ENCODE measurements at places on chromosomes 1 and 21. TPM values are rescaled to one million over a fixed set of nuclear protein-coding genes. Genes with fewer than 3 reads are reported as not detected.
A peak's percentile ranks its signal among the peaks of the same experiment; 100 is the strongest.

The C1orf87 gene
- not detected for polyA plus RNA-seq

The BEND5 gene
- not detected for polyA plus RNA-seq

DNA sequence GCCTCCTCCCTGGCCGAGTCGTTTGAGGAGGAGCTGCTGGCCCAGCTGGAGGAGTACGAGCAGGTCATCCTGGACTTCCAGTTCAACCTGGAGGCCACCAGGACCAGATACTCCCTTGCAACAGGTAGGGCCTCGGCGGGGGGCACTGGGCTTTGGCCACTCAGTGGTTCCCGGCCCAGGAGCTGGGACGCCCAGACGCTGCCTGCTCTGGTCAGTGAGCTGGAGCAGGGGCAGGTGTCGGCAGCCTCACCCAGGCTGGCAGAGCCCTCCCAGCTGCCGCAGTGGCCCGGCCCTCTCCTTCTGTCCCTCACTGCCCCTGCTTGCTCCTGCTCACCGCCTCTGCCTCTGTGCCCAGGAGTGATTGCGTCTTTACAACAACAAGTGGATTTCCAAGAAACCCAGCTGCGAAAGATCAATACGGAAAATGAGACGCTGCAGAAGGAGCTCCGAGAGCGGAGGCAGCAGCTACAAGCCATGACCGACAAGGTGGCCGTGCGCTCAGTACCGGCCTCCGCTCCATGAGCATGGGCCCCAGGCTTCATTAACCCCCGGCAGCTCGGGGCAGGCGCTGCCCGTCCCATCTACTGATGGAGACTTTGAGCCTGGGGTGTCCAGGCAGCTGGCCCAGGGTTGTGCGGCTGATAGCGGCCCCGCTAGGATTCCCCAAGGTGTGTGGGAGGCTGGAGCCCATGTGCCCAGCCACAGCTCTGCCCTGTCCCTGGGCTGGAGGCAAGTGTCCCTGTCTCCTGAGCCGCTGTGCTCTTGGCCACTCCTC lies 9.0 kb upstream of the SMIM1 start:
- no peak for DNase-seq

DNA sequence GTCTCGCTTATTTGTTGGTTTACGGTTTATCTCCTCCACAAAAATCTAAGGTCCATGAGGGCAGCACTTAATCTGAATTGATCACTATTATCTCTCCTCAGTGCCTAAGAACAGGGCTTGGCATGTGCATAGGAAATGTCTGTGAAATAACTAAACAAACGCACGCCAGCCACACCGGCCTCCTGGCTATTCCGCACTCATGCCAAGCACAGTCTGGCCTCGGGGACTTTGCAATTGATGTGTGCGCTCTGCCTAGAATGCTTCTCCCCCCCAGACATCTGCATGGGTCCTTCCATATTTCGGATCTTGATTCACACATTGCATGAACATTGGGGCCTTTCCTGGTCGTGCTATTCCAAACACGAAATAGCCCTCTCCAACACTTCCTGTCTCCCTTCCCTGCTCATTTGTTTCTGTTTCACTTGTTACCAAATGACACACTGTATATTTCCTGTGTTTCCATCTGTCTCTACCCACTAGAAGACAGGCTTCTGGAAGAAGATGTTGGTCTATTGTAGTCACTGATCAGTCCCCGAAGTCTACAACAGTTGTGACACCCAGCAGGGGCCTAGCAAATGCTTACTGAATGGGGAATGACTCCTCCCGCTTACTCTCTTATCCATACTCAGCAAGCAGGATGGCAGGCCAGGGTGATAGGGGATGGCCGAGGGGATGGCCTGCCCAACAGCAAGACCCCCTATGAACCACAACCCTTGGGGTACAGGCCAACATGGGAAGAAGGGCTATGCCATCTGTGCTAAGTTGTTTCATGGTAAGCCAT lies 93.9 kb downstream of the GLIS1 start:
- no peak for DNase-seq

DNA sequence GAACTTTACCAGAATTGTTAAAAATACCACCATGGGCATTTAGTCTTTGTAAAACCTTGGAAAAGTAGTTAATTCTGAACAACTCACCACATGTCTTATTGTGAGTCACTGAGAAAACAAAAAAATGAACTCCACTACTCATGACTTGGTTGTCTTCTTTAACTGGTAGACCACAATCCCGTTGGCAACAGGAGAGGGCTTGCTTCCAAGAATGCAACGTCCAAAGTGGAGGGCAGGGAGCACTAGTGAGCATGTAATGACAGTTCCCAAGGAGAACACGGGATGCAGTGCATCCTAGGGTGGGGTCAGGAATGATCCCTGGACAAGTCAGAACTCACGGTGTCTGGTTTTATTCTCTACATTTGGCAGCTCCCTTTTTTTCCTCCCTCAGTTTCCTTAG lies 15.2 kb upstream of the HMCN1 start:
- DNase-seq = no peak

The CELSR2 gene
- polyA plus RNA-seq = 0.04 TPM

The DLGAP3 gene
- polyA plus RNA-seq = 1.0 TPM

The CRYAA gene
- not detected for polyA plus RNA-seq

DNA sequence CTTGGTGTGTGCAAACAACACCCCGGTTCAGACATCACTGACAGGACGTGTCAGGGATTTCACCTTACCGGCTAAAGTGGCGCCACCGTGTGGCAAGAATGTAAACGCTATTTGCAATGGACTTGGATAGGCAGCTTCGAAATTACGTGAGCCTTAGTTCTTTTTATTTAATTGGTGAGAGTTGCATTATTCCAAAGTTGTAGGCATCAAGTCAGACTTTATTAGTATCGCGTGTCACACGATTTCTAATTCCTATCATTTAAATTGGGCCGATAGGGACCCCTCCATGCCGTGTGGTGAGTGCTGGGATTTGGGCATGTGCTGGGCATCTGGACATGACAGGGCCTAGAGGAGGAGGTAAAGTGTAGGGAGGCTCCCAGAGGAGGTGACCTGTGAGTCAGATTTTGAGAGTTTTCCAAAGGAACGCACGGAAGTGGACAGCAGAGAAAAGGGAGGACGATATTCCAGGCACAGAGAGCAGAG lies 14.5 kb upstream of the CPT2 start:
- DNase-seq = peak; percentile 54

All from CD14-positive monocyte (primary cell).